ENCODE measurements at places on chromosomes 6 and 20.

GRCh38 chr20:53755733-53756531 is 162.3 kb upstream of the ZNF217 start:
- DNase-seq, result no peak

GRCh38 chr6:1316489-1316971 is 4.6 kb downstream of the FOXQ1 start:
- DNase-seq, result no peak

DNA sequence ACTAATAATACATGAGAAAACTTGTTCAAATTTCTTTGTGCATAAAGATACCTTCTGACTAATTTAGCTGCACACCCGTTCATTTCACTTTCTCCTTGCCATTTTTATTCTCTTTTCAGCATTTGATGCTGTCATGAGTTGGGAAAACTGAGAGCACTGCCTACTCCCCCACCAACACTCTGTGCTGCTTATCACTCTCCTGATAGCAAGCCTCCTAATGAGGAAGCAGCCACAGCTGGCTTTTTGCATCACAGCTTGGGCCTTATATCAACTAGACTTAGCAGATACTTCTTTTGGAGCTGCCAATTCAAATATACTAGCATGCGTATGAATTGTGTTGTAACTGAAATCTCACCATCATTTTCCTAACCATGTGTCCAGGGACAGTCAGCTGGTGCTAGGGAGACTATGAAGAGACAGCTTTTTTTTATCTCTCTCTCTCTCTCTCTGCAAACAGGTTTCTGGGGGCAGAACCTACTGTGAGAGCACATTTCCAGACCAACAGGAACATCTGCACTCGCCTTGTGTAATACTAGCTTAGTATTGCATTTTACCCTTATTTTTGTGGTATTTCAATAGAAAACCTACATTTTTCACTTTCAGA is 699.0 kb downstream of the KHDRBS2 start:
- DNase-seq, result no peak

- no peak for DNase-seq
Measured at GRCh38 chr20:40583636-40584035, 105.4 kb downstream of the MAFB start.

DNA sequence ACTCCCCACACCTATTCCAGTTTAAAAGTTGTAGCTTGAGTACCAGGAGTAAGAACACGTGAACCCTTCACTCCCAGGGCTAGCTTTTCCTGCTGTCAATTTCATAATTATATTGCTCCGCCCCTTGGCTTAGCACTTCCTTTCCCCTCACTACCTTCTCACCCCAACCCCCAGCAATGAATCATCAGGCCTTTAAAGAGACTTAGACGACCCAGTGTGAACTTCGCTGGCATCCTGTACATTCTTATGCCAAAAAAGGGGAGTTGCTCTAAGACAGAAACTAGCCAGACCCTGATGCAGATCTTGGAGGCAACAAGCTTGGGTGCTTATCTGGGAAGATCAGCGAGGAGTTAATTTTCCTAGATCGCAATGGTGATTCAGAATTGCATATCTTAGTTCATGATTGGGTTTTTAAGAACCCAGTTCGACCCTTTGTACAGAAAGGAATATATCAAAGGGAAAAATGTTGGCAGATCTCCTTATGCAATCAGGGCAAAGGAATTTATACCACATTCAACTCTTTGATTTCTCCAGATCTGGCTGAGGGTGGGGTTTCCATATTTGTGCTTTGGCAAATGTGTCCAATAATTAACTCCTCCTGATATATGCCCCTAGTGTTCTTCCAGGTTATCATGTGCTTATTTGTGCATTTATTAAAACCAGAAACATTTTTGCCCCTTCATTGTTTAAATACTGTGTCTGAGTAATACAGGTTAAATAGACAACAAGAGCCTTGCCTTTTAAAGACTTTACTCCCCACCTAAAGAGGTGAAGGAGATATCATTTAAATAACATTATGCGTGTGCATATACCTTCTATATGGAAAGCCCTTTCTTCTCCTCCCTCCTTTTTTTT is 8.1 kb upstream of the ATXN1 start:
- peak; percentile 44 for DNase-seq

- DNase-seq, result no peak
Measured at GRCh38 chr6:5133943-5134342, 48.8 kb downstream of the PPP1R3G start.

- DNase-seq, result no peak
Measured at GRCh38 chr6:92688342-92688741, 731.0 kb downstream of the EPHA7 start.

GRCh38 chr6:34349211-34349610 is 43.3 kb downstream of the NUDT3 start:
- DNase-seq, result no peak

- DNase-seq, result no peak
Measured at GRCh38 chr6:108947114-108947854, 99.1 kb downstream of the ARMC2 start.

GRCh38 chr20:63690003-63690897 is 6.2 kb upstream of the TNFRSF6B start:
- DNase-seq, result no peak

DNA sequence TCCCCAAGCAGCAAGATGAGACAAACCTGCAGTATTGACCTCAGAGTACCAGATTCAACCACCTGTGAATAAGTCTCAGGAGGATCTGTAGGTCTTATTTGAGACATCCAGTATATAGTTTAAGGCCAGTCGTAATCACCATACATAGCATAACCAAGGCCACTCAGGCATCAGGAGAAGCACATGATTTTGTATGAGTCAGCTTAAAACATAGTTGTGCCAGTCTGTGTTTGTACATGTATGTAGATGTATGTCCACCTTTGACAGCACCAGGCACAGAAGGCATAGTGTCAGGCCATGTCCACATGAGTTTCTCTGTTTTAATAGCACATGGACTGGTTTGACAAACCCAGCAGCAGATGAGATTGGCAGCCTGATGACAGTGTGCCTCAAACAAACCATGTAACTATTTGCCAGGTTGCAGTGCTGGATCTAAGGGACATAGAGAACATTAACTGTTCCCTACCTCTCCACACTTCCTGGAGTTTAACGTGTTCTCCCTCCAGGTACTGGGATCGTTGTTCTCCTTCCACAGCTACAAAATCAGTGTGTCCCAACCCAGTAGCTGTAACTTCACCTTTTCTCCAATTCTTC is 8.6 kb upstream of the ASIP start:
- DNase-seq, result no peak

DNA sequence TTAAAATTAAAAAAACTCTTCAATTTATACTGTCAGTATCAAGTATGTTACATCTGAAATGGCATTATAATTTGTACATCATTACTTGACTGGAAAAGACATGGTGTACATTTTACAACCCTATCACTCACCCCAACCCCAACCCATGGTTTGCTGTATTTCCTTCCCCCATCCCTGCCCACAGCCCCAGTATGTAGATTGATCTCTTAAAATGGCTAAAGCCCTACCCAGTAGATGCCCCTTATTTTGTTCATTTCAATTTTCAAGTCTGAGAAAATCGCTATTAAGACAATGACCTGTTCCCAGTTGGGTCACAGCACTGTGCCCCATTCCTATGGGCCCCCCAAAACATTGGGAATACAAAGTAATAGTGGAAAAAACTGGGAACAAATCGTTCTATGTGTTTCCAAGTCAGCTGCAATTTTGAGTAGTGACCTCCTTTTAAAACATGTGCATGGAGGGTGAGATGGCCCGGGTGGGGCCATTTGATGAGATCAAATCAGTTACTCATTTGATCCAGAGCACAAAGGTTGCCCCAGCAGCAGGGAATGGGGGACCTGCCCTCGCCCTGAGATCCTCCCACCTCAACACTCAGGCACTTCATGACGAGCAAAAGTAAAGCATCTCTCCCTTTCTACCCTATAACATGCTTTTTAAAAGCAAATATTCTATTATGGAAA is 13.3 kb downstream of the EZR start:
- DNase-seq, result no peak

GRCh38 chr6:111993342-111993741 is 60.6 kb upstream of the CCN6 start:
- DNase-seq, result no peak

- no peak for DNase-seq
Measured at GRCh38 chr6:79232696-79233462, 1.6 kb downstream of the HMGN3 start.

DNA sequence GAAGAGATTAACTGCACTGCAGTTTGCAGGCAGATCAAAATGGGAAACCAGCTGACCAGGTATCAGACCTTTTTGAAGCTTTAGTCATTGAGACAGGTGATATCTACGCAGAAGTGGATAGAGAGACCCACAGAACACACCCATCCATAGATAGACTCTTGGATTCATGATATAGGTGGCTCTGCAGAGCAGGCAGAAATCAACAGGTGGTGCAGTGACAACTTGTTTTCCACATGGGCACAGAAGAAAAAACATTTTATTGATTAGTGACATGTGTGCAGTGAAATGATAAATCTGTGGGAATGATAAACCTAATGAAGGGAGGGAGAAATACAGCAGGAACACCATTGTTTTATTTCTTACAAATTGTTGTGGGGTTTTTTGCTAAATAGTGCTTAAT is 45.2 kb downstream of the NUDT3 start:
- no peak for DNase-seq

GRCh38 chr20:47216819-47217410 is 139.6 kb downstream of the ZMYND8 start:
- DNase-seq, result no peak

GRCh38 chr6:52591832-52592231 is 15.0 kb upstream of the TRAM2 start:
- no peak for DNase-seq

DNA sequence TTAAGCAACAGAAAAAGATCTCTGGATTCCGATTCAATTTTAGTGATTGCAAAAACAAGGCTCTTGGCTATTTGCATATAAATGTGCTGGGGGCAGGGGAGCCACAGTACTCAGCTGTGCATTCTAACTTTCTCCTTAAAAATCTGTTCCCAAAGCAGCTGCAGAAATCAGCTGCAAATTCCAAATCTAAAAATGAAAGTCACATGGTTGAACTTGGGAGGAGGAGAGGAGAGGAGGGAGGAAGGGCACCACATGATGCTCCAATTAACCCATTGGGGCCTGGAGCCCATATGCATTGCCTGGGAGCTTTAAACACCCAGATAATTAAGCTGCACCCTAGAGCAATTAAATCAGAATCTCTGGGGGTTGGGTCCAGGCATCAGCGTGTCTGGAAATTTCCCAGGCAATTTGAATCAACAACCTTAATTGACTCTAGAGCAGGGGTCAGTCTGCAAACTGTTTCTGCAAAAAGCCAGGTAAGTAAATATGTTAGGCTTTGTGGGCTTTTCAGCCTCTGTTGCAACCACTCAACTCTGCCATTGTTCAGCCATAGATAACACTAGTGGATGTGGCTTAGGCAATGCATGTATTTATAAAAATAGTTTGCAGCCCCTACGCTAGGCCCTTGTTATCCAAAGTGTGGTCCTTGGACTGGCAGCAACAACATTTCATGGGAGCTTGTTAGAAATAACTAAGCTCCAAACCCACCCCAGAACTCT is 508.1 kb downstream of the KIF16B start:
- DNase-seq, result no peak

GRCh38 chr6:135796643-135797305 is 54.7 kb upstream of the PDE7B start:
- DNase-seq, result no peak

GRCh38 chr20:23228912-23229311 is 121.7 kb upstream of the NXT1 start:
- no peak for DNase-seq

- DNase-seq, result no peak
Measured at GRCh38 chr6:95133578-95133977, 443.8 kb upstream of the MANEA start.

GRCh38 chr6:52505726-52506409 is 71.0 kb downstream of the TRAM2 start:
- DNase-seq, result no peak

- DNase-seq, result no peak
Measured at GRCh38 chr6:8803181-8803760, 367.9 kb upstream of the SLC35B3 start.

GRCh38 chr6:20686142-20686541 is 151.9 kb downstream of the CDKAL1 start:
- DNase-seq, result no peak

GRCh38 chr6:143941852-143942627 is 66.0 kb downstream of the PLAGL1 start:
- peak; percentile 17 for DNase-seq

DNA sequence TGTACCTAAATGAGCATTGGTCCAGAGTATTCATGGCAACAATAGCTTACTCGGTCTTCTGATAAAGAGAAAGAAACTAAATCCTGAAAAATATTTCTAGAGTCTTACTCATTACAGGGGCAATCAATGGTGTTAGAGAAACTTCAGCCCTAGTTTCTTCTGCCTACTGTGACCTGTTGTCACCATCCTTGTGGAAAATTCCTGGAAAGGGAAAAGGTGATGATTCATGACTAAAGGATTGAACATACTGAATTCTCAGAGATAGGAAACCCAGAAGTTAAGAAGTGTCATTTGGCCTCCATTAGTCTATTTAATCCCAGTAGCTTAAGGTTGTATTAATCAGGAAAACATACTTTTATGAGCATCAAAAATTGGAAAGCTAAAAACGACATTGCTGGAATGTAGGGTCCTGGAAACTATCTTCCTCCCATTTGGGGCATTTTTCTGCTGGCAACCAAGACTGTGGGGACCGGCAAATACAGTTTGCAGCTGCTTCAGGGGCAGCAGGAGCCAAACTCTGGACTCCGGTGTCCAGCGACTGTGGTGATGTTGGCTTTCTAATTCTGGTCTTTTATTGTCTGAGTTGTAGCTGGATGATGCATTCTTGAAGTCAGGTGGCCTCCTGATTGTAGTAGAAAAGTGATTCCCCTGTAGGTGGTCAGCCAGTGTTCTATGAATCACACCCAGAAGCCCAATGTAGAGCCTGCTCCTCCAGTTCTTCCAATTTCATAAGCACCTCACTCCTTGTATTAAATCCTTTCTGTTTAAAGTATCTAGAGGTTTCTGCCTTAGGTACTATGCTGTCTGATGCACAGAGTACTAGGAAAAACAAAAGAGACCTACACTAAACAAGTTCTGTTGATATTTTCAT is 67.6 kb downstream of the LCA5 start:
- DNase-seq, result no peak

- no peak for DNase-seq
Measured at GRCh38 chr6:71204741-71205140, 83.9 kb upstream of the OGFRL1 start.

All from stimulated activated CD4-positive, alpha-beta T cell treated with anti-CD3 and anti-CD28 coated beads, TNF-alpha, amount 100 ng/mL, for 1 hour (primary cell).